ENCODE measurements at places on chromosomes 3 and 15.

- no peak for DNase-seq
These were observed 327.3 kb upstream of the TLE3 start for GRCh38 chr15:70424937-70425411.

DNA sequence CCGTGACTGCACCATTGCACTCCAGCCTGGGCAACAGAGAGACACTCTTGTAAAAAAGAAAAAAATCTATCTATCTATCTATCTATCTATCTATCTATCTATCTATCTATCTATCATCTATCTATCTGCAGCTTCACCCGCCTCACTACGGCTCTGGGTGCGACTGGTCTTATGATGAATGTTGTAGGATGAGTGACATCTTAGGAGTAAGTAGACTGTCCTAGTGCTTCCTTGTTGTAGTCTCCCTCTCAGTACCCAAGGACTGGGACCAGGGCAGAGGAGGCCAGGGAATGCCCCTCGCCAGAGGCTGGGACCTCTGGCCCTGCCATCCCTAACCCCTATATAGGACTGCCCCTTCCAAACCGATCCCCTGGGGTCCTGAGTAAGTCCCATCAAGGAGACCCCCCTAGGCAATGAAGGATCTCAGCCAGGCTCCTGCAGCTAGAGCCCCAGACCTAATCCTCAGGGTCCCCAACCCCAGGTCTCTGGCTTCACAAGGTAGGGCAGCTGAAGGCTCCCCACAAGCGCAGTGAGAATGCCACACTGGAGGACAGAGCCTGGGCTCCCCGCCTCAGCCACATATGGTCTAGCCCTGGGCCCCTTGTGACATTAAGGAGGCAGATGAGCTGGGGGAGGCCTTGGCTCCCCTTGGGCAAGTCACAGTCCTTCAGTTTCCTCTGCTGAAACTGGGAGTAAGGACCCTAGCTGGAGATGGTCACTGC, 879 bp upstream of the SEC13 start:
- no peak for DNase-seq

- no peak for DNase-seq
These were observed 32.8 kb downstream of the CDIN1 start for GRCh38 chr15:36612063-36612788.

DNA sequence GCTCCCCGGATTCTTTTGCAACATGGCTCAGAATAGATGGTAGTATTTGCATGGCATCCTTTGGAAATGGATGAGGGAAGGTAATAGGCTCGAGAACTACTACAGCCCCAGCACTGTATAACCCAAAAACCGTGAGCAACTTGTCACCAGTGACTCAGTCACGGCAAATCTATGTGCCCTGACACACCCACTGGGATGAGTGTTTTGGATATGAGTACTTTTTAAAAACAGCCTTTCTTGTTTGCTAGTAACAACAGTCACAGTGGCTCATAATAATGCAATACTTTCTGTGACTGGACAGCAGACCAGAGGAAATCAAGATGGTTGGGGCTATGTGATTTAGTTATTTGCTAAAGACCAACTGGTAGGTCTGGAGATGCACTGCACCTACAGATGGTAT, 299.6 kb downstream of the ULK4 start:
- no peak for DNase-seq

DNA sequence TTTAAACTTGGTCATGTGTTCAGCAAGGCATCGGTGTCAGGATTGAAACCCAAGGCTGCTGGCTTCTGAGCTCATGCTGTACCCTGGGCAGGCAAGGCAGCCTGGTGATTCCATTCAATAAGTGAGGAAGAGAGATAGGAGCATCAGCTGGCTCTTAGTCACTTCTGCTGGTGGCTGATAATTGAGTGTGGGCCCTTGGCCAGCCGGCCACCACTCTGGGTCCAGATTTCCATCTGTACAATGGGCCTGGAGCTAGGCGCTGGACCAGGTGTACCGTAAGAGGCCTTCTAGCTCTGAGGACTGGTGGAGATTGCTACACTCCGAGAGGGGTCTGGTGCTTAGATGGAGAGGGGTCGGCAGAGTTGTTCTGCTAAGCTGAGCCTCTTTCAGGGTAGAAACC, 4.3 kb downstream of the CD276 start:
- no peak for DNase-seq

GRCh38 chr3:123328851-123329635, 119.8 kb downstream of the ADCY5 start:
- DNase-seq, result peak; percentile 44

GRCh38 chr3:31621314-31621713, 88.6 kb downstream of the STT3B start:
- DNase-seq, result no peak

- DNase-seq, result no peak
These were observed 197.7 kb upstream of the GBE1 start for GRCh38 chr3:81958972-81959640.

DNA sequence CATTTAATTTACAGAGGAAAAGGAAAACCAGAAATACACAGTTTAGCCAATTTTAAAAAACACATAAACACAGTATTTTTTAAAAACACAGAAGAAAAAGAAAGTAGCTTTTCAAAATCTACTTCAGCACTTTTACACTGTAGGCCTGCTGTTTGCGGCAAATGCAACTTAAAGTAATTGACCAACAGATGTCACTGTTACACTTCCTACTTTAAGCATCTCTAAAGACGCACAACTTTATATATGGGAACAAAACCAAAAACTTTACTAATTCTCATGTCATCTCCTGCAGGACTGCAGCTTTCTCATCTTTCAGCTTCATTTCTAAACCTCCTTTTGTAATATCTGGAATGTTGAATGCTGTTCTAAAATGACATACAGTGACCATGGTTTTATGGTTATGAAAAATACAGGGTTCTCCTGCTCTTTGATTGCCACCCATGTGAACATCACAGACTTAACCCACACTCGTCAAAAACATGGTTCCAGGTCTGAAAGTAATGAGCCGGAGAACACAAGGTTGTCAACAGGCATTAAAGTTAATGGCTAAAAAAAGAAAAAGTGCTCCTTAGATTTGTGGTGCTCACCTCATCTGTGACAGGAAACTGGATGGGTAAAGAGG, 107.9 kb downstream of the FMN1 start:
- no peak for DNase-seq

GRCh38 chr3:194982472-194982871, 288.5 kb downstream of the XXYLT1 start:
- DNase-seq, result no peak

GRCh38 chr3:59788133-59788532, 738.3 kb upstream of the CFAP20DC start:
- DNase-seq, result no peak

- DNase-seq, result no peak
These were observed 6.9 kb downstream of the CAMK1 start for GRCh38 chr3:9762871-9763270.

DNA sequence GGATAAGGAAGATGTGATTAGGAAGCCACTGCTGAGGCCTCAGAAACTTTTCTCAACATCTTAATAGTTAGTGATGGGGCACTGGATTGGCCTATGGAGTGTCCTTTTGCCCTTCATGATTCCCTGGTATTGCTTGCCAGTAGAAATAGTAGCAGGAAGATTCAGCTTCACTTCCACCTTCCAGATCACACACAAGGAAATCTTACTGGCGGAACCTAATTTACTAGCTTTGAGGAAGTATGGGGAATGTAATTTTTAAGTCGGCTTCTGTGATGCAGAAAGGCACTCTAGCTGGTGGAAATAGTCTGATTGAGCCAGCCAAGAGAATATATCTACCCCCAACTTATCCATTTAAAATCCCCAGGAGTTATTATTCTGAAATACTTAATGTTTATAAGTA, 46.5 kb downstream of the LPP start:
- DNase-seq, result no peak

GRCh38 chr3:179801263-179801662, 148.4 kb downstream of the USP13 start:
- no peak for DNase-seq

DNA sequence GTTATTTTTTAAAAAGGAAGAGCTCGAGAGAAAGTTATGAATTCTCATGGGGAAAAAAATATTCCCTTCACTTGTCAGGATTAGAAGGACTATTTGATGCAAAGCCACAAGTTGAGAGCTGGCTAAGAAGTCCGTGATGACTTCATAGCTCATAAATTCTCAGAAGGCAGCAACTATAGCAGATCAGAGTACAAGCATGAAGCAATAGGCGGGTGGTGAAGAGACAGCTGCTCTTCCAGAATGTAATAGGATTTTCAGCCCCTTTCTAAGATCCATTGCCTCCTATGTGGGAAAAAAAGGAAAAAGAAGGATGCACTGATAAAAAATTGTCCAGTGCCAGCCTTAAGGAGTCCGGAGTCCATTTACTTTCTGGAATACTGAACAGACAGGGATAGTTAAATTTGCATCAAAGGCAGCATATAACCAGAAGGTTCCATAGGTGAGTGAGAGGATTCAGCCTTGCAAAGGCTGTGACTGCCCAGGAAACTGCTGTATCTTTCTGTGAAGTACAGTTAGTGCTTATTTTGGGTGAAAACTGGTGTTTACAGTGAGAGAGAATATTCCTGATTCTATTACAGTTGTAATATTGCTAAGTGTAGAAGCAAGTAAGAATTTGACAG, 929.5 kb upstream of the ALCAM start:
- no peak for DNase-seq

DNA sequence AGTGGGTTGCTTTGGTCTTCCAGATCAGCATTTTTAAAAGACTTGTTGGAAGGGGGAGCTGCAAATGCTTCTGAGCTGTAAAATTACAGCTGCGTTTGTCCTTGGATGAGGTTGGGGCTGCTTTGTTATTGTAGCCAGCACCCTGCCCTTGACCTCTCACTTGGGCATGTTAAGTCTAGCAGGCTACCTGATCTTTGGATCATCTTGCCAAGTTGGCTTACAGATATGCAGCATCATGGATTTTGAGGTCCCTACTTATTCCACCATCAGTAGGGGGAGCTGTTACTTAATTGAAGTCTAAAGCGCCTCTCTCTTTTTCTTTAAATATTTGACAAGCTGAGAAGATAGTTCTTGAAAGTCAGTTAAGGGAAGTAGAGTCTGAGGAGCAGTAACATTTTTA, 793.0 kb downstream of the MCTP2 start:
- no peak for DNase-seq

GRCh38 chr3:197181741-197182140, 116.7 kb downstream of the DLG1 start:
- DNase-seq, result no peak

GRCh38 chr15:99102332-99103235, 2.3 kb upstream of the SYNM start:
- no peak for DNase-seq

DNA sequence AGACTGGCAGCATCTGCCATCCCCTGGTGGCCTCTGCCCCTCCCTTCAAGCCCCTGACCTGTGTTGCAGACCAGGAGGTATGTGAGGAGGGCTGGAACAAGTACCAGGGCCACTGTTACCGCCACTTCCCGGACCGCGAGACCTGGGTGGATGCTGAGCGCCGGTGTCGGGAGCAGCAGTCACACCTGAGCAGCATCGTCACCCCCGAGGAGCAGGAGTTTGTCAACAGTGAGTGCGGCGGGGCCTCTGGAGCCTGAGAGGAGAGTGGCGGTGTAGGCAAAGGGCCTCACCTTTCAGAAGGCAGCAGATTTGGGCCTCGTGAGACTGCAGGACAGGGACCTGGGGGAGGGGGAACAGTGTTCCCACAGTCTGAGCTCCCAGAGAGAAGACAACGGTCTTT, 24.0 kb downstream of the HAPLN3 start:
- no peak for DNase-seq

DNA sequence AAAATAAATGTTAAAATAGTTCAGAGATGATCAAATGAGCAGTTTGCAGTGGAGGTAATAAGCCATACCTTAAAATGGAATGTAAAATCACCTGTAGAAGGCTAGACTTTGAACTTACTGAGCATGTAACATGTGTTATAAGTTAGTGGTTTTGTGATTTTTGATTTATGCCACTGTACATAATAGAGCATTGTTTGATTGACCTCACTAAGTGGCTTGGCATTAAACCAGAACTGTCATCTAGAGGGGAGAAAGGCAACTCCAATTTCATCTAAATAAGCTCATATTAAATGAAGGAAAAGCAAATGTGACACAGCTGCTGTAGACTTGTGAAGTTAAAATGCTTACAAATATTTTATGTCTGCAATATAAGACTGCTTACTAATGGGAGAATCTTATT, 387.9 kb downstream of the ZIC1 start:
- no peak for DNase-seq

DNA sequence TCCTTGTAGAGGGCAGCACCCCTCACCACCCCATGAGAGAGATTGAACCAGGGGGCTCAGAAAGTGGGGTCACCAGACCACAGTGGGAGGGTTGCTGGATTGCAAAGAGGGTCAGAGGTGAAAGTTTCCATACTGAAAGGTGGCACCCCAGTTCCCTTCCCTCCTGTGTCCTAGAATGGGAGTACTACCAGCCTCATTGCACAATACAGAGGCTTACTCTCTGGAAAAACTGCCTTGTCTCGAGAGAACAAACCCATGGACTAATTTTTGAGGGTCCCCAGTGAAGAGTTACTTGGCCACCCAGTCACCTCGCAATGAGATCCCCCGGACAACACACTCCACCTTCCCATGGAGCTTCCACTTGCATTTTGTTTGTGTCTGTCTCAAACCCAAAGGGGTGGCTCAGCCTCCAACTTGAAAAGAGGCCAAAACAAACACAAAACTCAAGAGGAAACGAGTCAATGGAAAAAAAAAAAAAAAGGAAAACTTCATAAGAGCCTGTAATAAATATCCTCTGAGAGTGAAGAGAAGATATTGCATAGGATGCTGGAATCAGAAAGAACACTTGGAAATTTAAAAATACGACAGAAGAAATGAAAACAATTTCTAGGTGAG, 18.6 kb downstream of the MESP2 start:
- no peak for DNase-seq

DNA sequence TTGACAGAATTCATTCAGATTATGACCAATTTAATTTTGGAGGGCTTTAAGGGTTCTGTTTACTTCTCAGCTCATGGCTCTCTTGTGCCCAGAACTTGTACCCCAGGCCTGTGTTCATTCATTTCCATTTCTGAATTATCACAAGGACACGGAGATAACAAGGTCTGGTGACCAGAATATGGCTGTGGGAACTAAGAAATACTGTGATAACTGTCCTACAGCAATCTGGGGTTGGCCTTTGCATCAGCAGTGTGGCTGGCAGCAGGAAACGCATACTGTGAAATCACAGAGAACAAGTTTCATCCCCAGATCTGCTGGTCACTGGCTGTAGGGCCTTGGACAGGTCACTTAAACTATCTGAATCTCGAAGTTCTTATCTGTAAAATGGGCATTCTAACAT, 41.8 kb upstream of the TPM1 start:
- DNase-seq, result no peak

Measured in NT2/D1 (cell line).